ENCODE measurements at places on chromosomes 4 and X.

DNA sequence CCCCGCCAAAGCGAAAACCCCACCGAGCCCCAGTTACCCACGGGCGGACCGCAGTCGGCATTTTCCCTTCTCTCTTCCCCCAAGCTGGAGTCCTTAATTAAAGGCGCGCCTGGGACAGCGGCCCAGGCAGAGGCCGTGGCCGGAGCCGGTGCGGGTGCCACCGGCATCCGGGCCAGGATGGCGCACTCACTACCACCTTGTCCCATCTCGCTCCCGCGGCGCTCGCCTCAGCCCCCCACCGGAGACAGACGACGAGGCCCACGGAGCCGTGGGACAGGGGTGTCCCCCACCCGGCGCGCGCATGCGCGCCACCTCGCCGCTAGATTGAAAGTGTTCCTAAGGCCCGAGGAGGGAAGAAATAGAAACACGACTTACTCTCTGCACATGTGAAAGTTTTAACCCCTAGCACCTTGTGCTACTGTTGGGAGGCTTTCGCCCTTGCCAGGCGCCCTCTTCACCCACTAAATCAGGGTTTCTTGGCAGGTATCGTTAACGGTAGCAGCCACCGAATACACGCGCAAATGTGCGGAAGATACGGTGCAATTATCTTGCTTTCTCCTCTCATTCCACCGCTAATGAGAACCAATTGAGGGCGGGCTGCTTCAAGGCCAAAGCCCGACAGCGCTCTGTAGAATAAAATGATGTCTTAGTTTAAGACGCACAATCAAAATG lies 64.3 kb upstream of the CCDC160 start:
- DNase-seq: no peak

DNA sequence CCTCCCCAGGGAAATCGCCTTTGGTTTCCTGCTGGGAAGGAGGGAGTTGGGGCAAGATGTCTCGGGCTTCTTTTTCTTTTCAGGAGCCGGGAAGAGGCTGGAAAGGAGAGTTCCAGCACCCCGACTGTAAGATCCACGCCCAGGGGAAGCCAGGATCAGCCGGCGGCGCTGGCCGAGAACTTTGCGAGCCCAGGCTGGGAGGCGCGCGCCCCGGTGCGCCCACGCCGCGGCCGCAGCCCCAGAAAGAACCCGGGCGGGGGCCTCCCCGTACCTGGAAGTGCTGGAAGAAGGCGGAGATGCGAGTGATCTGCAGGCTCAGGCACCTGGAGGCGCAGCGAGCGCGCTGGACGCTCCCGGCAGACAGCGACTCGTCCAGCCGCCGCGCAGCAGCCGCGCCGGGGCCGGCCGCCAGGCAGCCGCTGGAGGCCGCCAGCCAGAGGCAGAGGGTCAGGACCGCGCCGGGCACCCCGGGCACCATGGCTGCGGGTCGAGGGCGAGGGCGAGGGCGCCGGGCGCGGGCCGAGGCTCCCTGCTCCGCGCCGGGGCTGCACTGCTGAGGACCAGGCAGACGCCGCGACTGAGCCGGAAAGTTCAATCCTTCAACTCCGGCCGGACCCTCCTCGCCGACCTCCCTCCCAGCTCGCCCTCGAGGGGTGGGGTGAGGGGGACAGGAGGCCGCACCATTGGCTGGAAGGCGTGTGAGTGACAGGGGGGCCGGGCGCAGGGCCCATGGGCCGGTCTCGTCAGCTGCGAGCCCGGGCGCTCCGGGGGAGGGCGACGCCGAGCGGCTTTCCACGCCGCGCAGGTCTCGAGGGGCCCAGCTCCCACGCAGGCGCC lies at the start of gene ANOS1:
Gene ANOS1 (minus strand): TSS at position 579 of the 837 bp plus-strand sequence. CDS start 101 bp downstream, at position 478.
- DNase-seq: no peak

- DNase-seq: no peak
Observed at GRCh38 chrX:87634361-87634760, 116.8 kb downstream of the KLHL4 start.

- DNase-seq: no peak
Observed at GRCh38 chr4:121321466-121321865, 59.4 kb downstream of the QRFPR start.

- DNase-seq: no peak
Observed at GRCh38 chr4:54296548-54297203, 67.6 kb downstream of the PDGFRA start.

DNA sequence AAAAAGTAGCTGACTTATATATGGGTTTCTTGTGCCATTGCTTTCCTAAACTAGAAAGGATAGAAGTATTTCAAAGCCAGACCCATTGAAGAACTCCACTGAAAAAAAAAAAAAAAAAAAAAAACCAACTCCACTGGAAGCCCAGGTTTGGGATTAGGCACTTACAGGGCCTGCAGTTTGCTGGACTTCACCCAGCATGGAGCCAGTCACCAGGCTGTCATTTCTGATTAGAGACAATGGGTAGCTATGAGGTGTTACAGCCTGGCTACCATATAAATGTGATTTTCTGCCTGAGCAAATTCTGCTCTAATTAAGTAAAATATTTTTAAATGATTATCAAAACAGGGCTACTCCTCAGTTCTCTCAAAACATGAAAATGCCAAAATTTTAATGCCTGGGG lies 49.5 kb downstream of the HS6ST2 start:
- no peak for DNase-seq

GRCh38 chr4:1753697-1754311 lies 32.5 kb downstream of the TACC3 start:
- no peak for DNase-seq

GRCh38 chrX:155662282-155662681 lies 49.5 kb upstream of the TMLHE start:
- DNase-seq: no peak

GRCh38 chr4:180923486-180923885 lies 1319.7 kb upstream of the TENM3 start:
- peak; percentile 71 for DNase-seq

DNA sequence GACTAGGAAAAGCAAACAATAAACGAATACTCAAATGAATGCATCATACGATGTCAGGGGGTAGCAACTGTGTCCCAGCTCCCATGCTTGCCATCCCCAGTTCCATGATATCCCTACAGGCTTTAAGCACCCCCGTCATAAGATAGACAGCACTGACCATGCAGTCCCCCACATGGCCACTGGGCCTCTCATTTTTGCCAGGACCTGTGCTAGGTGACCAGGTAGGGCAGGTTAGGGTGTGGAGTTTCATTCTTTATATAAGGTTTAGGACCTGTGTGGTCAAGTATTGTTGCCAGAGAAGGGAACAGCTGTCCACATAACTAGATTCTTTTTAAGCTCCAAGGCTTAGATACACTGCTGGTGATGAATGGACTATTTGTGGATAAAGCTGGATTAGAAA lies 9.7 kb downstream of the PPEF2 start:
- DNase-seq: no peak

GRCh38 chr4:139484783-139485311 lies 30.9 kb downstream of the RAB33B start:
- DNase-seq: no peak

DNA sequence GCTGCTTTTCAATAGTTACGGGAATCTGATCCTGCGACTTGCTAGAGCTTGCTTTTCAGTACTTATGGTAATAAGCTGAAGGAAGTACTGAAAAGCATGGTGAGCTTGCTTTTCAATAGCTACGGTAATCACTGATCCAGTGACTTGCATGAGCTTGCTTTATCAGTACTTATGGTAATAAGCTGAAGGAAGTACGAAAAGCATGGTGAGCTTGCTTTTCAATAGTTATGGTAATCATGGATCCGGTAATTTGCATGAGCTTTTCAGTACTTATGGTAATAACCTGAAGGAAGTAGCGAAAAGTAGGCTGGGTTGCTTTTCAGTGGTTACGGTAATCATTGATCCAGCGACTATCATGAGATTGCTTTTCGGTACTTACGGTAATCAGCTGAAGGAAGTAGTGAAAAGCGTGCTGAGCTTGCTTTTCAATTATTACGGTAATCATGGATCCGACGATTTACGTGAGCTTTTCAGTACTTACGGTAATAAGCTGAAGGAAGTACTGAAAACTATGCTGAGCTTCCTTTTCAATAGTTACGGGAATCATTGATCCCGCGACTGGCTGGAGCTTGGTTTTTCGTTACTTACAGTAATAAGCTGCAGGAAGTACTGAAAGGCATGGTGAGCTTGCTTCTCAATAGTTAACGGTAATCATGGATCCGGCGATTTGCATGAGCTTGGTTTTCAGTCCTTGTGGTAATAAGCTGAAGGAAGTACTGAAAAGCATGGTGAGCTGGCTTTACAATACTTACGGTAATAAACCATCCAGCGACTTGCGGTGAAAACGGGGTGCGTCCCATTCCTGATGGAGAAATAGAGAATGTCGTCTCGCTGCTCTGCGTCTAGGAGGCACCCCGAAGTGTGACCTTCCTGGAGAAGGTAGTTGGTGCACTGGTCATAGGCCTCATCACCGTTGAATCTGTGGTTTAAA lies 6.5 kb downstream of the CRLF2 start:
- DNase-seq: peak; percentile 78

- no peak for DNase-seq
Observed at GRCh38 chr4:41257257-41257901, 651 bp downstream of the UCHL1 start.

DNA sequence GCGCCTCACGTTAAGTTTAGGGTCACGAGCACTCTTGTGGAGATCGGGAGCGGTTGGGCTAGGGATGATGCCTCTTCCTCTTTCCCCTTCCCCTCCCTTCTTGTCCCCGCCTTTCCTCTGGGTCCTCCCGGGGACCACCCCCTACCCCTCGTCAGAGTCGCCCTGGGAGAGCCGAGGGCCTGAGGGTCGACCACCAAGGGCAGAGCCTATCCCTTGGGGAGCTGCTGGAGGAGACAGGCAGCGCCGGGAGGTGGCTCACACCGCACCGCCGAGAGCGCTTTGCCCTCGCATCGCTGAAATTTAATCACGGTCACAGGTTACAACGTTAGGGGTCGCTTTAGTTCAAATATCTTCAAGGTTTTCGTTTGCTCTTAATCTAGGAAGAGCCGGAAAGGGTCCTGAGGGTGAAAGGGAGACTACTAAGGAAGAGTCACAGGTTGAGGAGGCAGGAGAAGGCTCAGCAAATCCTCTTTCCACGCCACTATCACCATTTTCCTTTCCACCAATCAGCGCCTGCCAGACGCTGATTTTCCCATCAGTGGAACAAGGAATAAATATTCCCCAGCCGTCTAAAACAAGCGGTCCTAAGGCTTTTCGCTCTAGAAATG lies 528 bp upstream of the SNCA start:
- DNase-seq: no peak

Measured in BJ (cell line).